ENCODE measurements at places on chromosomes 5 and 9. TPM values are rescaled to one million over a fixed set of nuclear protein-coding genes. Genes with fewer than 3 reads are reported as not detected.

DNA sequence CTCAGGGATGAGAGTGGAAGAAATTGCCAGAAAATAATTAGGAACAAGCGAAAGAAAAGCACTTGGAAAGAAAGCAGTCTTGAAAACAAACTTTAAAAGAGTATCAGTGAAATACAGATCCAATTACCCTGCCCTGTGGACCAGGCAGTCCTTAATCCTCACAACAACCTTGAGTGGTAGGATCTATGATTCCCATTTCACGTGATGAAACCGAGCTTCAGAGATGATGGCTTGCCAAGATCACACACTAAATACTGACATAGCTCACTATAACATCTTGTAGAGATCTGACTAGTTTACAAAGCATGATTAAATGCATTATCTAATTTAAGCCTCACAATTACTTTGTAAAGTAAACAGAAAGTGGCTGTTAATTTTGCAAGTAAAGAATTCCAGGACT lies 55.5 kb upstream of the ABCA1 start:
- no peaks in the 10 kb centered on the region for H3K27me3 ChIP-seq
- H3K4me1 ChIP-seq, result peaks cover 17% of the 10 kb centered on the region
- no peak overlapping the region for H3K4me3 ChIP-seq
- H3K36me3 ChIP-seq, result no peaks in the 10 kb centered on the region
- no peak overlapping the region for H3K27ac ChIP-seq

- no peaks in the 10 kb centered on the region for H3K4me1 ChIP-seq
- no peak overlapping the region for H3K4me3 ChIP-seq
- no peak overlapping the region for H3K27ac ChIP-seq
- no peaks in the 10 kb centered on the region for H3K27me3 ChIP-seq
Measured at GRCh38 chr9:105355781-105356180, 92.1 kb upstream of the FSD1L start.

- no peaks in the 10 kb centered on the region for H3K36me3 ChIP-seq
- H3K4me1 ChIP-seq, result peaks cover 13% of the 10 kb centered on the region
- no peak within 1 kb of the TSS for H3K4me3 ChIP-seq
- H3K27ac ChIP-seq, result no peak within 1 kb of the TSS
- DNase-seq, result no peak
- no peaks in the 10 kb centered on the region for H3K27me3 ChIP-seq
Measured at GRCh38 chr5:80959768-80960442, at the start of gene RASGRF2. Gene RASGRF2 (plus strand): TSS chr5:80960363. CDS start chr5:80960739, 376 bp downstream.

DNA sequence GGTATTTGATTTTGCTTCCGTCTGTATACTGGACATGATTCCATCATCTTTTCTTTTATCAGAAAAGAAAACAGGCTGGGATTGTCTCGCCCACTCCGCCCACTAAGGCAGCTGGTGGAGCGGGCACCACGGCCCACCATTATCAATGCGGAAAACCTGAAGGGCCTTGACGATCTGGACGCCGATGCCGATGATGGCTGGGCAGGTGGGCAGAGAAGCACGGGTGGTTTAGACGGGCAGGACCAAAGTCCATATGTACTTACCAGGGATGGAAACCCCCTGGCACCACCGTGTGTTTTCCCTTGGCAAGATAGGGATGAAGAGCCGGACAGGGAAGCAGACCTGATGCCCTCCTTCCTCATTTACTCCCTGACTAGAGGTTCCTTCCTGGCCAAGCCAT lies 53.7 kb downstream of the PRRC2B start:
- H3K4me3 ChIP-seq, result no peak overlapping the region
- H3K4me1 ChIP-seq, result peaks cover 9% of the 10 kb centered on the region
- peaks cover 7% of the 10 kb centered on the region for H3K36me3 ChIP-seq
- H3K27me3 ChIP-seq, result no peaks in the 10 kb centered on the region

GRCh38 chr5:54404568-54404967 lies 50.9 kb upstream of the HSPB3 start:
- no peaks in the 10 kb centered on the region for H3K36me3 ChIP-seq
- H3K4me1 ChIP-seq, result no peaks in the 10 kb centered on the region
- DNase-seq, result no peak
- H3K27ac ChIP-seq, result no peak overlapping the region

DNA sequence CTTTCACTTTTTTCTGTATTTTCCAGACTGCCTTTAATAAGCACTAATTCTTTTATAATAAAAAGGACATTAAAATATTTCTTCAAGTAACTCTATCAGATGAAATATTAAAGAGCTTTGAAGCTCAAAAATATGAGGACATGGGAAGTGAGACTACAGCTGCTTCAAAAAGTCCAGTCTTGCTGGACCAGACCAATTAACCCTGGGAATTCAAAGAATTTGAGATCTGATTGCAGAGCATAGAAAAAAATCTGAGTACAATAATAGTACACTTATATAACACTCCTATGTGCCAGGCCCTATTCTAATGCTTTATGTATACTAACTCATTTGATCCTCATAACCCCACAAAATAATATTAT lies 9.8 kb downstream of the TMEM245 start:
- H3K36me3 ChIP-seq, result peaks cover 4% of the 10 kb centered on the region
- H3K4me3 ChIP-seq, result no peak overlapping the region
- peaks cover 84% of the 10 kb centered on the region for H3K4me1 ChIP-seq
- H3K27me3 ChIP-seq, result no peaks in the 10 kb centered on the region
- peak overlapping the region; percentile 51 for H3K27ac ChIP-seq

GRCh38 chr9:88508326-88508725 lies 26.7 kb upstream of the NXNL2 start:
- H3K4me1 ChIP-seq, result no peaks in the 10 kb centered on the region
- H3K27ac ChIP-seq, result no peak overlapping the region
- no peaks in the 10 kb centered on the region for H3K36me3 ChIP-seq

DNA sequence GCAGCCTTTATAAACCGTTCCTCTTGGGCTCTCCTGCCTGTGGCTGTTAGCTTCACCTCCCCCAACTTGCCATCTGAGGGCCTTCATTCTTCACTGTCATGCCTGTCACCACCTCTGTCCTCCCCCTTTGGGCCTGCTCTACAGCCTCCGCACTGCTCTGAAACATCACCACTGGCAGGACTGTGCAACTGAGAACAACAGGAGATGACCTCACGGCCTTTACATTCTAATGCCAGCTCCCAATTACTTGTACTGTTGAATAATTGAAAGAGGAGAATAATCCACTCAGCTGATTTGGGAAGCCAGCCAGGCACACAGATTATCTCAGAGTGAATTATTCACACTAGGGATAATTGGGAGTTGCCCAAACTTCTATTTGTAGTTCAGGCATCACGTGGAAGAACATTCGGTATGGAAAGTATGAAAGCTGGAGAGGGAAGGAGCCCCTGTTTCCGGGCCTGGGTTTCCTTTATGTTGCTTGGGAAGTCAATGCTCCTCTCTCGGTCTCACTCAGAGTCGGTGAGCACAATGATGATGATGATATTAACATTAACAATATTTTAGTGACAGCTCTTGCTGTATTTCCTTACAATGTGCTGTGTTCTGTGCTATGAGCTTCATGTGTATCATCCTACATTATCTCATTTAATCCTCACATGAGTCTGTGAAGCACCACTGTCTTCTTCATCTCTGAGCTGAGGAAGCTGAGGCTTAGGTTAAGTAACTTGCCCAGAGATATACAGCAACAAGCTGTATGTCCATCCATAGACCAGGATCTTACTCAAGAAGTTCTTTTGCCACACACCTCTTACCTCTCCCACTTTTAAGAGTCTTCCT lies 99.3 kb upstream of the LRRTM2 start:
- peaks cover 58% of the 10 kb centered on the region for H3K4me1 ChIP-seq
- no peak overlapping the region for H3K4me3 ChIP-seq
- peak overlapping the region; percentile 75 for H3K27ac ChIP-seq
- H3K27me3 ChIP-seq, result no peaks in the 10 kb centered on the region
- DNase-seq, result peak; percentile 82
- no peaks in the 10 kb centered on the region for H3K36me3 ChIP-seq

DNA sequence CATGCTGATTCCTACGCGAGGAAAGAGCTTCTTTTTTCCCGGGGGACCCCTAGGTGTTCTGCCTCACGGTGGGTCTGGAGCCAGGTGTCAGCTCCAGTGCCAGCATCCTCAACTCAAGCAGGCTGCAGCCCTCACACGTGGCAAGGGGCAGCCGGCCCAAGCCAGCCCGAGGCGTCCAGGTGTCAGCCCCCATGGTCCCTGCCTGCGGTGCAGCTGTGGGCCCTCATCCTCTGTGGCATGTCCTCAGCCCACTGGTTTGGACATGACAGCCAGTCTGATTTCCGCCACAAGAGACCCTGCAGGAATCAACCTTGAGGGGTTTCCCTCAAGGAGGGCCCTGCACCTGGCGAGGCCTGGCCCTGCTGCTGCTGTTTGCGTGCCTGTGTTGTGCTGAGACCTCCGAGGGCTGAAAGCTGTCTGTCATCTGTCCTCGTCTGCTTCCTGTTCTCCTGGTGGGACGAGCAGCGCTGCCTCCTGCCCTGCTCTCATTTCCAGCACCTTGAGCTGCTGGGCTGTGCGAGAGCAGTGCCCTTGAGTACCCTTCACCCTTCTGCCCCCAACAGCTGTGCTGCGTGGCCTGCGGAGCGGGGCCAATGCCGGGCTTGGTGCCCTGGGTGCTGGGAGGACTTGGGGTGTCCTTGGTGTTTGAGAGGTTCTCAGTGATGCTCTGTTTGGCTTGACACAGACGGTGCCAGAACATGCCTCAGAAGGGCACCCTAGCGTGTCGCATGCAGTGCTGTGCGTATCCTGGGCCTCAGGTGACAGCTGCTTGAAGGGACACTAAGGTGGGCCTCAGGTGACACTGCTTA lies 137.6 kb downstream of the CACNA1B start:
- H3K27ac ChIP-seq, result no peak overlapping the region
- DNase-seq, result no peak
- no peaks in the 10 kb centered on the region for H3K27me3 ChIP-seq
- H3K36me3 ChIP-seq, result no peaks in the 10 kb centered on the region

Gene SLCO6A1
- not detected for total RNA-seq

Gene TICAM2
- total RNA-seq, result 1.6 TPM

Gene PCDHB8
- total RNA-seq, result 0.33 TPM

Gene CXCL14
- 17.9 TPM for total RNA-seq

Gene SERF1A
- 10.1 TPM for total RNA-seq

Gene TNC
- total RNA-seq, result 4.2 TPM
